ENCODE measurements at places on chromosomes 11 and 22.
A peak's percentile ranks its signal among the peaks of the same experiment; 100 is the strongest.

DNA sequence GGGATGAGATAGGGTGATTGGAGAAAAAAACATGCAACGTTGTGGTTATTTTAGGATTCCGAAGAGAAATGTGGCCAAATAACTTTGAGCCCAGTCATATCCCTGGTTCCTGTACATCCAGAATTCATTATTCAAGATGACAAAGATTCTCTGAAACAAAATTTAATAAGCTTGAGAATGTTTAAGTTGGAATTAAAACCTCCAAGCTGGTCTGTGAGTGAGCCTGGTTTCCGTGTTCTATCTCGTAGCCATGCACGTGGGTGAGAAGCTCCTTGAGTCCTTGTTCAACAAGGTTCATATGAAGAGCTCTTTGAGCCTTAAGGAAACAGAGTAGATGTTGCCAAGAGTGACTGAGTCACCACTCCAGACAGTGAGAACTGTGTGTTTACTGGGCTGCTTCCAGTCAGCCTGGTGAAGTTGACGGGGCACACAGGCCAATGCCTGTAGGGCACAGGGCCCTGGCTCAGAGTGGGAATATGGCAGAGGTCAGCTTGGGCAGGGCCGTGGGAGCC is 206.5 kb downstream of the NAV2 start:
- no peak for DNase-seq

DNA sequence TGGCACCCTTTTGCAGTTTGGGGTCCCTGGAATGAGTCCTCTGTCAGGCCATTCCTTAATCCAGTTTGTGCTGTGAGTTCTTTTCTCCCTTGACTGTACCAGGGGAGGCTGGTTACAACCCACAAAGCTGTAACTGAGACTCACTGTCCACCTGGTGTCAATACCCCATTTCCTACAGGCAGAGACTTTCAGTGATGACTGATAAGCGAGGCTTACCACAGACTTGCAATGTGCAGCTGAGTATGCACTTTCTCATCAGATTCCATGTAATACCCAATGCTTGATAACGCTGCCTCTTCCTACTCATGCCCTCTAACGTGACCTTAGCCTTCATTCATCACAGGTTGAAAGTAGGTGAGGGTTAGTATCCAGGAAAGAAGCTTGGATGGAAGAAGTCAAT is 120.1 kb downstream of the INSC start:
- DNase-seq, result no peak

- no peak for DNase-seq
Measured at GRCh38 chr22:49523374-49524008, 304.2 kb downstream of the BRD1 start.

- no peak for DNase-seq
Measured at GRCh38 chr11:132839236-132839945, 692.9 kb downstream of the OPCML start.

DNA sequence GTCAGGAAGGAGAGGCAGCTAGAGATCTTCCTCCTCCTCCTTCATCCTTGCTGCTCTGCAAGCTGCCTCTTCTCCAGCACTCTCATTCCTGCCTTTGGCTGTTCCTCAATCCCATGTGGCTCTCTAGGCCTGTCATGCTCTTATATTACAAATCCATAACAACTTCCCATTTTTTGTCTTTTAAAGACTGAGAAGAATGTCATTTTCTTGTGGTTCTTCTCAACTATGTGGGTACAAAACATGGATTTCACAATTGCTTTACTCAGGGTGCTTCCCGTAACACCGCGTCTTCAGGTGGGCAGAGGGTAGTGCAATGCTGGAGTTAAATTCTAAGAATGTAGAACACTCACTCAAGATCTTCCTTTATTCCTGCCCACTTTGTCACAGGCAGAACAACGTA is 6.8 kb upstream of the CAT start:
- no peak for DNase-seq

GRCh38 chr11:827897-828192 is at the start of gene CRACR2B:
Gene CRACR2B, plus strand, starts transcription at chr11:827919. Its CDS starts 689 bp downstream, at chr11:828608.
- no peak for DNase-seq

DNA sequence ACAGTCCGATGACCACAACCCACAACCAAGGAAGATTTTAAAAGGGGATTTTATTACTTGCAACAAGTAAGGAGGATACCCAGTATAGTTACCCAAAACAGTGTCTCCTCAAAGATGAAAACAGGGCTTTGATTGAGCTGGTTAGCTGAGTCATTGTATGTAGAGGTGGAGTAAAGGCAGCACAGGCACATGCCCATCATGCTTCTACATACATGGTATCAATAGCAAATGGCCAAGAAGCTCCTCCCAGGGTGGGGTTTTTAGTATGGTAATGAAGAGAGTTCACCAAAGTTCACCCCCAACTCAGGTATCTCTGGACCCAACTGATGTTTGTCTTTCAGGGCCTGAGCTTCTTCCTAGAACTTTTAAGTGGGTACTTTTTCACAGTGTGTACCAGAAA is 157.1 kb upstream of the CEP126 start:
- no peak for DNase-seq

GRCh38 chr11:69052343-69053168 is 3.8 kb downstream of the TPCN2 start:
- no peak for DNase-seq

DNA sequence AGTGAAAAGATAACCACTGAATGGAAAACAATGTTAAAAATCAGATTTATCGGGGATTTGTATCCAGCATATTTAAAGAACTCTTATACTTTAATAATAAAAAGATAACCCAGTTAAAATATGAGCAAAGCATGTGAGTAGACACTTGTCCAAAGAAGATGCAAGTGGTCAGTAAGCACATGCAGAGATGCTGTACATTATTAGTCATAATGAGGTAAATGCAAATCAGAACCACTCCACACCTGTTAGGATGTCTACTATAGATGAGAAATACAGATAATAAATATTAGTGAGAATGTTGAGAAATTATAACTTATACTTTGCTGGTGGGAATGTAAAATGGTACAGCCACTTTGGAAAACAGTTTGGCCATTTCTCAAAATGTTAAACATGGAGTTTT is 28.0 kb downstream of the QSER1 start:
- DNase-seq, result no peak

- no peak for DNase-seq
Measured at GRCh38 chr11:46528445-46529094, 65.3 kb downstream of the AMBRA1 start.

DNA sequence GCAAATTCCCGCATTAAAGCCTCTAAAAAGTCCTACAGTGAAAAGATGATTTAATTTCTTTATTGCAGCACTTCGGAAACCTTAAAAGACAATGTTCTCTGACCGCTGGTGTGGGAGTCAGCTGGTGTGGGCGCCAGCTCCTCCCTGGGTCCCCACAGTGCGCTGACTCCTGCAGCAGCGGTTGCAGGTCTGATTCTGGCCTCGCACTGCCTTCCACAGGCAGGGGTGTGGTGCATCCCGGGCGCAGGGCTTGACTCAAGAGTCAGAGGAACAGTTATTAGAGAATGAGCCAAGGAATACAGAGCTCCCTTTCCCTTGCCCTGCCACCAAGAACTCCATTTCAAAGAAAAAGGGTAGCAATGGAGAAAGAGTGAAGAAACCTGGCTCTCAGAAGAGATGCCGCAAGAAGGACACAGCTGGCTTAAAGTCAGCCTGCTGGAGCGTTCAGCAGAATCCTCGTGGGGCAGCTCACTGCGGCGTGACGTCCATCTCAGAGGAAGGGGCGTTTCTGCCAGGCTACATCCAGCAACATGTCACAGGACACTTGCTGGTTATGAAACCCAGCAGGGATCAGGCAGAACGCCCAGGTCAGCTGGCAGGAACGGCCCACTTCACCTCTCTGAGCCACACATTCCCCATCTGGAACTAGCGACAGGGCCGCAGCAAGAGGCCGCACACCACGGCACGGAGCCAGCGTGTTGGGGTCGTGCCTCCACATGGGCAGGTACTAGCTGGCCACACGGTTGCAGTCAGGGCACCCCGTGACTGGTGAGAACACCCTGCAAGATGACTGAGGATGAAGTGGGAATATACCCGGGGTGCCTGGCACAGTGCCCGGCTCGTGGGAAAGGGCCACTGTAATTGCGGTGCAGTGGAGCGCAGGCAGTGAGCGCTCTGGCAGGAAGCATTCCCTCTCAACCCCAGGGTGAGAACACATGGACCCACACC is 18.1 kb upstream of the EFCAB6 start:
- no peak for DNase-seq

GRCh38 chr11:6587360-6587953 is 16.0 kb downstream of the RRP8 start:
- DNase-seq, result peak; percentile 27

GRCh38 chr22:45304971-45305370 is 4.8 kb upstream of the FAM118A start:
- no peak for DNase-seq

DNA sequence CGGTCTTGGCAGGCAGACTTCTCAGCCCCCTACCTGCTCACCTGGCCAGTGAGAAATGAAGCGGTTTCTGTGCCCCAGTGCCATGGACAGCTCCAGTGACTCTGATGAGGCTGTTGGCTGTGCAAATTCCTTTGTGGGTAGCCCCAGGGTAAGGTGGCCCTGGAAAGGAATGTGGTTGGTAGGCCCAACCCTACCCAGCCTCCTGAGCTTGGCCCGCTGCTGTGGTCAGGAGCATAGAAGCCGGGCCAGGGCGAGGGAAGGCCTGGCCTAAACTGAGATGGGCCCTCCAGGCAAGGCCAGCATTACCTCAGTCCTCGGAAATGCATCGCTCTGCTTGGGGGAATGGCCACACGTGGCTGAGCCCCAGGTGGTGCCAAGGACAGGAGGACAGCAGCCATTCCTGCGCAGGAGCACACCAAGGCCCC is 16.9 kb downstream of the DAGLA start:
- no peak for DNase-seq

GRCh38 chr11:86062719-86063118 is 6.2 kb downstream of the PICALM start:
- peak; percentile 13 for DNase-seq

DNA sequence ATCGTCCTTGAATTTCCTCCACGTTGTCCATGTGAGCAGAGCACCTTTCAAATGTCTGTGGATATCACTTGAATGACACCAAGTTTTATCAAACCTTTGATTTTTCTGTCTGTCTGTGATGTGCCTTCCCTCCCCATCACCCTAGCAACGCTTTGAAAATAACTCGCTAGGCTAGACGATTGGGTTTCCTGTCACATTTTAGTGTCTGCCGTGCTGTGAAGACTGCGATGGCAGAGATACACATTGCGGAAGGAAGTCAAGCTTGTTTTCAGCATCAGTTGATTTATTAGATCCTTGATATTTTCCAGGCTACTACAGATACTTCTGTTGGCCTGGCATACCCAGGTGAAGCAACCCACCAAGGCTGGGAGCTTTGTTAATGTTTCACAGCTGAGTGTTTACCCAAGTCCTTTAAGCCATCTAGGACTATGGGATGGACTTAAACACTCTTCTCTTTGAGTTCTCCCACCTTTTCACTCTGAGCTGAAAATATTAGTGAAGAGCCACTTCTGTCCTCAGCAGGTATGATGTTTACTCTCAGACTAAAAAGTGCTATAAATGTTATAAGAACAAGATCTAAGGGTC is 93.6 kb upstream of the CD44 start:
- no peak for DNase-seq

- no peak for DNase-seq
Measured at GRCh38 chr11:35491231-35491871, 34.1 kb downstream of the PAMR1 start.

DNA sequence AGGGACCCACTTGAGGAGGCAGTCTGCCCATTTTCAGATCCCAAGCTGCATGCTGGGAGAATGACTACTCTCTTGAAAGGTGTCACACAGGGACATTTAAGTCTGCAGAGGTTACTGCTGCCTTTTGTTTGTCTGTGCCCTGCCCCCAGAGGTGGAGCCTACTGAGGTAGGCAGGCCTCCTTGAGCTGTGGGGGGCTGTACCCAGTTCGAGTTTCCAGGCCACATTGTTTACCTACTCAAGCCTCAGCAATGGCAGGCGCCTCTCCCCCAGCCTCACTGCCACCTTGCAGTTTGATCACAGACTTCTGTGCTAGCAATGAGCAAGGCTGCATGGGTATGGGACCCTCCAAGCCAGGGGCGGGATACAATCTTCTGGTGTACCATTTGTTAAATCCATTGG is 126.0 kb downstream of the OR4A5 start:
- no peak for DNase-seq

DNA sequence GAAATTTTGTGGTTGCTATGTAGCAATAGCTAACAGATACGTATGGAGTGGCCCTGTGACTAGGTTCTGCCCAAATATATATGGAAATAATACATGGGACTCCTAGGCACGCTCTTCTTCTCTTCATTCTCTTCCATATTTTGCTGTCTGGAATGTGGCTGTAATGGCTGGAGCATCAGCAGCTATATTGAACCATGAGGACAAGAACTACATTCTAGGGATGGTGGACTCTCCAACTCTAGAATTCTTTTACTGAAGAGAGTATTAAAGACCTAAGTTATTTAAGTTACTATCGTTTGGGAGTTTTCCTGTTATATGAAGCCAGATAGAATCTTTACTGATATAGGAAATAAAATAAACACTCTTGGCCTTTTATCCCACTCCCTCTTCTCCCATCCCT is 7.5 kb upstream of the NELL1 start:
- no peak for DNase-seq

GRCh38 chr22:17638182-17638431 is 450 bp upstream of the BCL2L13 start:
- DNase-seq, result no peak

GRCh38 chr22:33697640-33698039 is 222.6 kb downstream of the LARGE1 start:
- DNase-seq, result no peak

- DNase-seq, result no peak
Measured at GRCh38 chr11:36160091-36160490, 129.1 kb downstream of the COMMD9 start.

GRCh38 chr22:30117256-30117655 is 37.0 kb downstream of the HORMAD2 start:
- no peak for DNase-seq

DNA sequence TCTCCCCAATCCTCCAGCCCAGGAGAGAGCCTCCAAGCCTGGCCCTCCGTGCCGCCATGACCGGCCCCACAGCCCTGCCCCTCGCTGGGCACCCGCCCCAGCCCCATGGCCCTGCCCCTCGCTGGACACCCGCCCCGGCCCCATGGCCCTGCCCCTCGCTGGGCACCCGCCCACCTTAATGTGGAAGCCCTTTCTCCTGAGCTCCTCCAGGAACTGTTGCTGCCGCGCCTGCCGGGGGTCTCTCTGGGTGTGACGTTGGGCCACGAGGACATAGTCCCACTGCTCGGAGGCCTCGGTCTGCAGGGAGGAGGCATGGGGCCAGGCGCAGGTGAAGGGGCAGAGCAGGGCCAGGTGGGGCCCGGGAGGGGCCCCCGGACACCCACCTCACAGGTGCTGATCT is 8.2 kb downstream of the ANO9 start:
- DNase-seq, result no peak
